ENCODE measurements at places on chromosomes 4 and X. TPM values are rescaled to one million over a fixed set of nuclear protein-coding genes. Genes with fewer than 3 reads are reported as not detected.

Gene RAB39B
- 10.2 TPM for total RNA-seq

Gene ADGRL3
- not detected for total RNA-seq

Gene DGKK
- not detected for total RNA-seq

Gene DMRTC1B
- total RNA-seq = not detected

Gene CDKL5
- 0.95 TPM for total RNA-seq

Gene ABHD18
- total RNA-seq = 24.6 TPM

Gene MYOZ2
- total RNA-seq = not detected

Gene NPY2R
- not detected for total RNA-seq

Gene DCHS2
- total RNA-seq = not detected

Gene SSX4
- total RNA-seq = not detected

Gene PARM1
- not detected for total RNA-seq

Gene STPG2
- 0.19 TPM for total RNA-seq

Gene NAT8L
- not detected for total RNA-seq

Gene MTNR1A
- total RNA-seq = not detected

Gene MAGED4B
- 4.0 TPM for total RNA-seq

Gene PHEX
- 1.9 TPM for total RNA-seq

Gene STK32B
- not detected for total RNA-seq

Gene BDH2
- 12.6 TPM for total RNA-seq

Gene PPEF2
- 0.24 TPM for total RNA-seq

Gene CYTL1
- not detected for total RNA-seq

Gene PITX2
- total RNA-seq = 0.13 TPM

Gene CNKSR2
- total RNA-seq = 3.2 TPM

Gene MCF2
- total RNA-seq = 0.34 TPM

Gene CABS1
- total RNA-seq = not detected

Gene GLRA3
- total RNA-seq = not detected

Gene NDST3
- total RNA-seq = not detected

Gene PRRG1
- total RNA-seq = not detected

Gene ATP1B4
- not detected for total RNA-seq

Gene UGT2B10
- not detected for total RNA-seq

Gene TLR3
- total RNA-seq = 0.32 TPM

Gene CTSO
- total RNA-seq = 1.9 TPM

Gene MAP3K15
- total RNA-seq = 7.1 TPM

Gene SYTL4
- not detected for total RNA-seq

Gene SHISA3
- not detected for total RNA-seq

Gene SULT1B1
- 0.45 TPM for total RNA-seq

Gene KCNIP4
- total RNA-seq = not detected

Gene MSL3
- 45.0 TPM for total RNA-seq

Gene XAGE1A
- total RNA-seq = not detected

Gene KIT
- total RNA-seq = 0.69 TPM

Gene FAM53A
- total RNA-seq = 1.8 TPM

Gene ENPEP
- total RNA-seq = not detected

Gene CYBB
- not detected for total RNA-seq
